ENCODE measurements at places on chromosomes 1 and 21.

DNA sequence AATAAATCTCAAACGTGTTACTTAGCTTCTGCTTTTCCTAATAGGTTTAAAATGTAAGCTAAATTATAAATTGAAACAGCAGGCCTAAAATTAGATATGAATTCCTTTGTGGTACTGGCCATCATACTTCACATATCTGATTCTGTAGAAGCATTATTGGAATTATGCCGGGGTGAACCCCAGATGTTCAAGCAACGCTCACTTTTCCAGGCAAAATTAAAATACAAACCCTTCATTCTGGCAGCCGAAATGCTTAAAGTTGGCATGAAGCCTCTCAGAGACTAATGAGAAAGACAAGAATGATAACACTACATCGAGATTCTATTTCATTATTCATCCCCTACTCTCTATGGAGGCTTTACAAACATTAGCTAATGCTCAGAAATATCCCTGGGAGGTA lies 1352.7 kb upstream of the ADGRL2 start:
- no peak overlapping the region for H3K27ac ChIP-seq
- H3K4me1 ChIP-seq: no peaks in the 10 kb centered on the region
- H3K36me3 ChIP-seq: no peaks in the 10 kb centered on the region
- no peak overlapping the region for H3K4me3 ChIP-seq
- no peaks in the 10 kb centered on the region for H3K27me3 ChIP-seq
- DNase-seq: no peak

- H3K4me3 ChIP-seq: no peak overlapping the region
- no peak for DNase-seq
- H3K4me1 ChIP-seq: no peaks in the 10 kb centered on the region
- no peaks in the 10 kb centered on the region for H3K36me3 ChIP-seq
- no peak overlapping the region for H3K27ac ChIP-seq
- H3K27me3 ChIP-seq: no peaks in the 10 kb centered on the region
These were observed 40.3 kb upstream of the CASZ1 start for GRCh38 chr1:10836726-10837125.

GRCh38 chr1:160795951-160796383 lies at the start of gene LY9:
Gene LY9, plus strand, starts transcription at chr1:160796174. Its CDS starts 14 bp downstream, at chr1:160796188.
- H3K4me1 ChIP-seq: no peaks in the 10 kb centered on the region
- no peaks in the 10 kb centered on the region for H3K27me3 ChIP-seq
- H3K4me3 ChIP-seq: no peak within 1 kb of the TSS
- no peak within 1 kb of the TSS for H3K27ac ChIP-seq
- no peaks in the 10 kb centered on the region for H3K36me3 ChIP-seq
- DNase-seq: no peak

- H3K27ac ChIP-seq: no peak within 1 kb of the TSS
- no peaks in the 10 kb centered on the region for H3K4me1 ChIP-seq
- no peaks in the 10 kb centered on the region for H3K36me3 ChIP-seq
- no peak within 1 kb of the TSS for H3K4me3 ChIP-seq
These were observed at the start of gene PKLR for GRCh38 chr1:155301342-155301841. Gene PKLR, minus strand, starts transcription at chr1:155301438. Its CDS starts 43 bp downstream, at chr1:155301395.

- H3K36me3 ChIP-seq: no peaks in the 10 kb centered on the region
- DNase-seq: no peak
- no peaks in the 10 kb centered on the region for H3K27me3 ChIP-seq
- H3K27ac ChIP-seq: no peak overlapping the region
- no peaks in the 10 kb centered on the region for H3K4me1 ChIP-seq
- H3K4me3 ChIP-seq: no peak overlapping the region
These were observed 47.7 kb upstream of the RHOU start for GRCh38 chr1:228687587-228687986.

Measured in SK-N-SH (cell line).